ENCODE measurements at places on chromosomes 6 and 20.

DNA sequence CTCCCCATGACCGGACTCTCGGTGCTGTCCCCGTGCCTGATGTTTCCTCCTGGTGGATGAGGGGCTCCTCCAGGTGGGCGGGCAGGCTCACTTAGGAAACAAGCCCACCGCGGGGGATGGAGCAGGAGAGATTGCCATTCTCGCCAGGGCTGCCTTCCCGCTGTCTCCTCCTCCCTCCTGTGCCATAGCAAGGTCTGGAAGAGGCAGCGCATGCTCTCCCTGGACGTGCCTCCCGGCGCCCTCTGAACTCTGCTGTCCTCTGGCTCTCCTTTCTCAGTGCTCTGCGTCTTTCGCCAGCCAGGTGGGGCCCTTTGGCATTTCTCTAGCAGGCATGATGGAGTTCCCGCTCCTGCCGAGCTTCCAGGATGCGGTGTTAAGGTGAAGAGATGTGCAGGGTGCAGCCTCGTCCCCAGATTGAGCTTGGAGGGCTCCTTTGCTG lies 17.4 kb upstream of the NPEPL1 start:
- no peak for DNase-seq

DNA sequence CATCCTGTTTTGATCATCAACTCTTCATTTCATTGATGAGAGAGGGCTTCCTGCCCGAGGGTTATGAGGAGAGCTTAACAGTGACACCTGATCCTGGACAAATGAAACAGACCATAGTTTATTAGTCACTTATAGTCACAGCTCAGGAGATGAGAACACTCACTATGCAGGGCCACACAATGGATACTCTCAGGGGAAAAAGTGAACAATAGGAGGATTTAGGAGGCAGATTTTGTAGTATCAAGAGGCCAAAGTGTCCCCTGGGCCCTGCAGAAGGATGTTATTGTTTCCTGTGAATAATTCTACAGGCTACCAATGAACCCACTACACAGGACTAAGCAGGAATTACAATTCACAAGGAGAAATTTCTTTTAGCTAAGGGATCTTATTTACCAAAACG lies 772.8 kb upstream of the MAN1A1 start:
- DNase-seq = no peak

DNA sequence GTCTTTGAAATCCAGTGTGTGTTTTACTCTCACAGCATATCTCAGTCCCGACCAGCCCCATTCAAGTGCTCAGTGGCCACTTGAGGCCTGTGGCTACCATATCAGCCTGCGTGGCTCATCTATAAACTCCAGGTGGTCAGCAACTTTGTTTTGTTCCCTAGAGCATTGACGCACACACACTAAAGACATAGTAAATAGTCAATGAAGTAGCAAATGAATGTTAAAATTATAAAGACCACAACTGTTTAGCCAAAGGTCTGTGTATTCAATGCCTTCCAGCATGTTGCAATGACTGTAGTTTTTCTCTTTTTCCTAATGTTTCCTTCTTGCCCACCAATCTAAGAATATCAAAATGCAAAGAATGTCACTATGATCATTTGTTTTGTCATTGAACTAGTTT lies 238.2 kb upstream of the ZNF217 start:
- DNase-seq = no peak

DNA sequence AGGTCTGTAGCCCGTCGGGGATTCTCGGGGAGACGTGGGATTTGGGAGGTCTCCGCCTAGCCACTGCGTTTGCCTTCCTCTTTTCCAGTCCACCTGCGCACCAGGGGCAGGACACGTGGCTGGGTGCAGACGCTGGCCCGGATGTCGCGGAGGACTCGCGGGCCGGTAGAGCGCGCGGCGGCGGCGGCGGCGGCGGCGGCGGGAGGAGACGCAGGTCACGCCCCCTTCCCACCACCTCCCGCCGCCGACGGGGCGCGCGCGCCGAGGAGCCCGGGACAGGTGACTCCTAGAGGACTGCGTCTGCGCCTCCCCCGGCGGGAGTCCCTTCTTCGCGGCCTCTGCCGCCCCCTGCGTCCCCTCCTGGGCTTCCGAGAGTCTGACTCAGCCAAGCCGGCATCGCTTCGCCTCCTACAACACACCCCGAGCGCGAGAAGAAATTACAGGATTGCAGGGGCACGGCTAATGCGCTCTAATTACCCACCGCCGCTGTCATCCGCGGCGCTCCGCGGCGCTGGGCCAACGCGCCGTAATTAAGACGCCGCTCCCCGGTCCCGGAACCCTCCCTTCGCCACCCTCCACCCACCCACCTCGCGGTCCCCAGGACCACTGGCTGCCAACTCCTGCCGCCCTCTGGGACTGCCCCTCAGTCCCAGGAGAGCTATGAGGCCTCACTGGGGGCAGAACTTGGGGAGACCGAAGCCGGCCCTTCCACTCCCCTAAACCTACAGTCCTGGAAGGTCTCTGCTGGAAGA lies 124.5 kb downstream of the MRPL14 start:
- peak; percentile 91 for DNase-seq

DNA sequence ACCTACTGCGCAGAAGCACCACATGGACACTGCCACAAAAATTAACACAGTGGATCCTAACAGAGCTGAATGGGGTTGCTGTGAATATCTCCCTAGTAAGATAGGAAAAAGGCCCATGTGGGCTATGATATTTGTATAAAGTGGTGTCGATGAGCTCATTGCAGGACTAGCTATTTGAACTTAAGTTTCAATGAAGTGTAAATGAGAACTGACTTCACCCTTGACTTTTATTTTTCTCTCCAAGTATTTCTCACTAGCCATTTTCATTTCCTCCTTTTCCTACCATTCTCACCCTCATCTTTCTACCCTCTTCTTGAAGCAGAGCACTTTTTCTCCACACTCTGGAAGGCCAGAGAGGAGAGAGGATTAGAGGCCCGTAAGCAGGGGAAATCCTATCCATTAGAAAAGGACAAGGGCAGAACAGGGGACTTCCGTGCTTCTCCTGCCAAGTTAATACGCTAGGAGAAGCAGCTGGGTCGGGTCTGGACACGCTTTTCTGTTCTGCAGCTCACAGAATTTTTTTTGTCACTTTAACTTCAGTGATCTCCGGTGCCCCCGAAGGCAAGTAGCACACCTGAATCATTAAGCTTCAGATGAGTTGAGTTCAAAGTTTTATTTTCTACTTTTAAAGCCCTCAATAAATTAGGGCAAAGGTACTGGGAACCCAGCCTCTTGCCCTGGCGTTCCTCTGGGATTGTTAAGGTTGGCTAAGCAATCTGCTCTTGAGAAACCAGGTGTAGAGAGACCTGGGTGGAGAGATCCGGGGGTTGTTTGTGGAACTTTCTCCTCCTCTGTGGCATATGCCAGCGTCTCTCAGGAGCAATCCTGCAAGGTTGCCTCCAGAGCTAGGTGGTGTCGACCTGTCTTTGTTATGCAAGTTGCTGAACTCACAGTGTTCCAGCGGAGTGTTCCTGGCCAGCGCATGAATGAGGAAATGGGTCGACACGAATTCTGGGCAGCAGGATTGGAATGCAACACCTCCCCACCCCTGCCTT lies 56.2 kb upstream of the ARID1B start:
- DNase-seq = peak; percentile 57

DNA sequence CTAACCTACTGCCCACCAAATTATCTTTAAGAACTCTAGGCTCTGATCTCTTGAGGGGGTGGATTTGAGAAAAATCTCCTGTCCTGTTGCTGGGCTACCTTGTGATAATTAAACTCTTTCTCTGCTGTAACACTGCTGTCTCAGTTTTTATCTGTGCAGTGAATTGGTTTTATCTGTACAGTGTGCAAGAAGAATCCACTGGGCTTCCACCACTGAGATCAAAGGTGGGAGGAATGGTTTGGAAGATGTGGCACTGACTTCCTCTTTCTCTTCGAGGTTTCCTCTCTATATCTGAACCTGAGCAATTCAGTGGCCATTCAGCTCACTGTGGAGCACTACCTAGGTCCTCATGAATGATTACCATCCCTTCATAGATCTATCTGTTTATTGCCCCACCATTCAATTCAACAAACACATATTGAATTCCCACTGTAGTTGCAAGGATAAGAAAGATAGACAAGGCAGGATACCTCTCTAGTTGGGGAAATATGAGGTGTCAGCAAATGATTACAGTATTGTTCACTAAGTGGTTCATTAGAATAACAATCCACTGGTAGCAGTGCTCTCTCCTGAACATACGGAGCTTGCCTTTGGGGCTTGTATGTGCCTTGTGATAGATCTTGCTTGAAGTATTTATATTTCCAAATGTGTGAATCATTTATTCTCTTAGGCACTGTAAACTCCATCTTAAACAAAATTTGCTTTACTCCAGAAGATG lies 172.1 kb upstream of the ARG1 start:
- DNase-seq = no peak

GRCh38 chr6:43831191-43831590 lies 61.2 kb downstream of the VEGFA start:
- DNase-seq = peak; percentile 68

DNA sequence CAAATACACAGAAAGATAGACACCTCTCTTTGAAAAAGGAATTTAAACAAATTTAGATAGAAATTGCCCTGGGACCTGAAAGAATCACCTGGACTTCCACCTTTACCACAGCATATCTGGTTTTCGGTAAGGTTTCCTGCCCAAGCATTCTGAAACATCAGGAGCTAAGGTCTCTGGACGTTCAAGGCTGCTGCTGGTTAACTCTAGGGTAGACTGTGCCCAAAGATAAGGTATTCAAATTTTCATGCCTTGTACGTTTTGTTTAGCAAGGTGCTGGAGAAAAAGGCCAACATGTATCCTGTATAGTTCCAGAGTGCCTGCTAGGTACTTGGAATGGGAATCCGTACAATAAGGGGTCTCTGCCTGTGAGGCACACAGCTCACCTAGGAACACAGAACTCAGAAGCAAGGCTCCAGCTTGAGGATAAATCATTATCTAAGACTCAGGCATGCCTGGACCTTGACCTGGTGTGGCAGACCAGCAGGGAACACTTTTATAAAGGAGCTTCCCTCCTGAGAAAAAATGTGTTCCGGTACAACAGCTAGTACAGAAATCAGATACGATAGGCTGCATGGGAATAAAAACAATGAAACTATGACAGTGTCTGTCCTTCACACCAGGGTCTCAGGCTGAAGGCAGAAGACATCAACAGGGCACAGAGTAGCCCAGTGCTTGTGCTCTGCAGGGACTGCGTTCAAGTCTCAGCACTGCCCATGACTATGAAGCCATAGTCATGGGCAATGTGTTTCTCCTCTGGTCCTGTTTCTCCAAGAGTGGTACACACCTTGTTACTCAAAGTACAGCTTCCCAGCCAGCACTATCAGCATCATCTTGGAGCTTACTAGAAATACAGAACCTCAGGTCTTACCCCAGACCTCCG lies 70.4 kb downstream of the METTL24 start:
- DNase-seq = peak; percentile 31

- no peak for DNase-seq
Observed at GRCh38 chr6:27528714-27529113, 55.8 kb upstream of the ZNF184 start.

- DNase-seq = no peak
Observed at GRCh38 chr6:147173675-147174308, 30.4 kb upstream of the STXBP5 start.

- no peak for DNase-seq
Observed at GRCh38 chr6:51892750-51893149, 194.7 kb downstream of the PKHD1 start.

GRCh38 chr20:21391185-21391971 lies 5.9 kb downstream of the NKX2-4 start:
- DNase-seq = peak; percentile 12

GRCh38 chr6:43768983-43769525 lies 957 bp upstream of the VEGFA start:
- peak; percentile 64 for DNase-seq

DNA sequence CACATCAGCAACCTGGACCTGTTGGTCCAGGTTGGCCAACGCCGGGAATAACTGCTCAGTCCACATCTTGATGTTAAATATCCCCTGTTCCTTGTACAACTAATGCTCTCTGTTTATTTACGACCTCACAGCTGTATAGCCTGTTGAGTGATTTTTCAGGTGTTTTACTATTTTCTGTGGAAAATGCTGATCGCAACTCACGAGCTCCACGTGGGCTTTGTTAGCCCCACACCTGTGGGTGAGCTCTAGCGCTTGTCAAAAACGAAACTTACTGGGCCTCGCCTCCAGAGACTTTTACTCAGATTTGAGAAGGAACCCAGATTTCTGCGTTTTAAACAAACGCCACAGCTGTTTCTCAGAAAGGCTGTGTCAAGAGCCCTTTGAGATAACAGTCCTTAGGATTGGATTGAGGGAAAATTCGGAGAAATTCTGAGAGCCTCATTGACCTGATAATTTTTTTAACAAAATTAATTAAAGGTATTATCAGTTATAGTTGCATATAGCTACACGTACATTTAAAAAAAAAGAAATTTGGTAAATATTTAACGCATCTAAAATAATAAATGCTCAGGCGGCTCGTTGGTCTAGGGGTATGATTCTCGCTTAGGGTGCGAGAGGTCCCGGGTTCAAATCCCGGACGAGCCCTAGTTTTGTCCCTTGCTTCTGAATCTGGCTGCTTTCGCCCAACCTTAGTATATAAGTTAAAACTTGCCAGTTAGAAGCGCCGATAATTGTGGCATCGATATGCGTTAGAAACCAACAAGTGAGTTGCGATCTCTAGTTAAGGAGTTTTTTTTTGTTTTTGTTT lies 16.7 kb downstream of the HMGN4 start:
- peak; percentile 62 for DNase-seq

DNA sequence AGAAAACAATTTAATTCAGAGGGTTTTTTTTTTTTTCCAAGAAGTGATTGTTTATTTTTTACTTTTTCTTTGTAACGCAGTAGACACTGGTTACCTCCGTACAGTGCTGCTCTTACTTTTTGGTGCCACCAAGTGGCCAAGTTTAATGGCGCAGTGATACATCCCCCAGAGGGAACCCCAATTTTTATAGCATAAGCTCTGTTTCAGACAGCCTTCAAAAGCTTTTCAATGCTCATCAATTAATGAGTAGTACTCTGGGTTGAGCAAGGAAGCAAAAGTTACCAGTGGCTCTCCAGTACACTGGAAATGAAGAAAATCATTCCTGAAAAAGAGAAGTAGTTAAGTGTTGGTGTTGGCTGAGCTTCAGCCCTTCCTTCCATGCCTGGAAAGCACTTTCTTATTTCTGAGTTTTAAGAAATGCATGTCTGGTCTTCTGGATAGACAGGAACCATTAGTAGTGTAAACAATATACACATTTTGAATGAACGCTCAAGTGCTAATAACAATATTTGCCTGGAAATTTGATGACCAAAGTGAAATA lies 129.1 kb upstream of the SMLR1 start:
- DNase-seq = peak; percentile 69

DNA sequence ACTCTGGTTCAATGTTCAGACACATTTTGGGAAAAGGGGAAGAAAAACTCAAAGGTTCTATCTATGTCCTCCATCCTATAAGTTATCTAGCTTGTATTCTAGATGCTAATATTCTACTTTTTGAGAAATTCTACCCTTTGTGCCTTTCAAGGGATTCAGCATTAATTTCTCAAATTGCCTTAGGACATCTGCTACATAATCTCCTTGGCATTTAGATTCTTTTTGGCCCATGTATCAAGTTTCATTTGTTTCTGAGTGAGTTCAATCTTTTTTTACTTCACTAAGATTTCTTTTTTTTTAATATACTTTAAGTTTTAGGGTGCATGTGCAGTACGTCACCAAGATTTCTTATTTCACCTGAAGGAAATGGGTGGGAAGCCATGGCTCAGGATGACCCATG lies 232.7 kb upstream of the TENT5A start:
- no peak for DNase-seq
